ENCODE measurements at places on chromosomes 13 and 19.

GRCh38 chr19:55283548-55284377 is at the start of gene BRSK1:
BRSK1 (plus strand) TSS chr19:55283997; CDS start chr19:55284443, 446 bp downstream.
- peak; percentile 66 for DNase-seq

- no peak for DNase-seq
Observed at GRCh38 chr19:4378886-4379285, 21.5 kb downstream of the SH3GL1 start.

DNA sequence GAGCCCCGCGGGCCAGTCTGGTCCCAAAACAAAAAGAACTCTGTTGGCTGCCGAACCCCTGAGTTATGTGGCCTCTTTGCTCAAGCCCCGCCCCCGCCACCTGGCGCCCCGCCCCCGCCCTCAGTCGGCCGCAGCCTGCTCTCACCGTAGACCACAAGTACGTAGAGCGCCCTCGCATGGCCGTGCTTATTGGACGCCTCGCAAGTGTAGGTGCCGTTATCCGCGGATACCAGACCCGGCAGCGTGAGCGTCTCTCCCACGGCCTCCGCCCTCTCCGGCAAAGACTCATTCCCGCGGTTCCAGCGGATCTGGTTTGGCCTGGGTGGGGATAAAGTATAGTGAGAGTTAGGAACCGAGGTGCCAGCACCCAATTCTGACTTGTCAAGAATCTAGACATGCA is 5.5 kb upstream of the ZNF428 start:
- peak; percentile 91 for DNase-seq

DNA sequence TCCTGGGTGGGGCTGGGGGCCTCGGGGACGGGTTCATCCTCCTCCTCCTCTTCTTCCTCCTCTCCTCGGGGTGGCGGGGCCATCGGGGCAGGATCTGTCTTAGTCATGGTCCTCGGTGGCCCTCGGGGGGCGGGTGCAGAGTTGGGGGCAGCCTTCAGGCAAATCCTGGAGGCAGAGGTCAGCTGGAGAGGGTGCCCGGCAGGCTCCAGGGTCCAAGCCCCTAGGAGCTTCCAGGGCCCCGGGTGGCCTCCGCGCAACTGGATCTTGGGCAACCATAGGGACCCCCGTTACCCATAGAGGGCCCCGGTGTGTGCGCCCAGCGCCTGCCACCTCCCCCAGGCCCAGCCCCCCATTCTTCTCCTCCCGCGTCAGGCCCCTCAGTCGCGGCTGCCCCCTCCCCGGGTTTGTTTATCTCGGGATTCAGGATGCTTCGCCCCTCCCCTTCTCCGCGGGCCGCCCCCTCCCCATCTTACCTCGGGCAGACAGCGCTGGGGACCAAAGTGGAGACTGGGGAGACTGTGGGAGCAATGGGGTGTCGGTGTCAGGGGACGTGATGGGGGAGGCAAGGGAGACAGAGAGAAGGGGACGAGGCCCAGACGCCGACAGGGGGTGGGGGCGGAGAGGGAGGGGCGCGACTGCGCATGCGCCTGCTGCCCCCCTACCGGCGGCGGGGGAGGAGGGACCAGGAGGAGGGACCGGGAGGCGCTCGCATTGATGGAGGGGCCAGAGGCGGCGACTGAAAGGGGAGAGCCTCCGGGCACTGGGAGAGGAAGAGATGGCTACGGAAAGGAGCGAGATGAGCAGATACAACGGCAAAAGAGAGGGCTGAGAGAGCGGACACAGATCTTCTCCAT is at the start of gene CLIP3:
TSS of gene CLIP3 (minus strand) at position 623 of the 854 bp plus-strand sequence. CDS start at position 107, 516 bp downstream.
- DNase-seq: peak; percentile 39

- no peak for DNase-seq
Observed at GRCh38 chr13:89486065-89486464, 1814.9 kb downstream of the SLITRK5 start.

DNA sequence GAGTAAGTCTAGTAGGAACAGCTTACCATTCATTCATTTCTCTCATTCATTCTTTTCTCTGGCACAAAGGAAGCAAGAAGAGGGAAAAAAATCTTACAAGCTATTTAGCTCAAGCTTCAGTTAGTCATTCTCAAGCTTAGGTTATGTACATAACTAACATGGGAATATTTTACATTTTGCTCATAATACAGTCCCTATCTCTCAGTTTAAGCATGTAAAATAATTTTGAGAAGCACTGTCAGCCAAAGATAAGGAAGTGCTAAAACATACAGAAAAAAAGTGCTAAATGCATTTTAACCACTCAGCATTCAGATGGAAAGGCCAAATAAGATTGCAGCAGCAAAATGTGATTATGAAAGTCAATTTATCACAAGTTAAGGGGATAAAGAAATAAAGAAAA is 7.9 kb downstream of the RBM26 start:
- no peak for DNase-seq

- no peak for DNase-seq
Observed at GRCh38 chr19:7417671-7418324, 69.1 kb downstream of the ARHGEF18 start.

- DNase-seq: no peak
Observed at GRCh38 chr13:54449922-54450321, 1421.3 kb downstream of the OLFM4 start.

- DNase-seq: no peak
Observed at GRCh38 chr13:74661851-74662250, 527.6 kb upstream of the KLF12 start.

GRCh38 chr13:42119875-42120274 is 71.4 kb downstream of the DGKH start:
- no peak for DNase-seq

DNA sequence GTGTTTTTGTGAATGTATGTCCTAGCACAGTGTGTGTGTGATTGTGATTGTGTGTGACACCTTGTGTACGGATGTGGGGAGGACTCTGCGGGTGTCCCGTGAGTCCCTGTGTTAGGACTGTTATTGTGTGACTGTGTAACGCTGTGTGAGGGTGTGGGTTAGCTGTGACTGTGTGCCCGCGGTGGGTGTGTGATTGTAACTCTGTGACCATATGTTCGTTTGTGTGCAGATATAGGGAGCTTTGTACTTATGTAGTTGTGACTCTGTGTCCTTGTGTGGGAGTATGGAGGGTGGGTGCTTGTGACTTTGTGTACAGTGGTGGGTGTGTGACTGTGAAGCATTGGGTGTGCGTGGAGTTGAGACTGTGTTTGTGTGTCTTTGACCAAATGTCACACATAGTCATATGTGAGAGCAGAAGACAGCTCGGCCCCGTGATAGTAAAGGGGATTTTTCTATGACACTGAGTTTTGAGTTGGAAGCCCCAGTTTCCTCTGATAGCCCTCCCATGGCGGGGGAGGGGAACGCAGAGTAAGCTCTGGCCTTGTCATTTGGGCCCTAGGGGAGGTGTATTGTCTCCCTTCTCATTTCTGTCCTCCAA is 949 bp upstream of the ZNF260 start:
- DNase-seq: peak; percentile 26

DNA sequence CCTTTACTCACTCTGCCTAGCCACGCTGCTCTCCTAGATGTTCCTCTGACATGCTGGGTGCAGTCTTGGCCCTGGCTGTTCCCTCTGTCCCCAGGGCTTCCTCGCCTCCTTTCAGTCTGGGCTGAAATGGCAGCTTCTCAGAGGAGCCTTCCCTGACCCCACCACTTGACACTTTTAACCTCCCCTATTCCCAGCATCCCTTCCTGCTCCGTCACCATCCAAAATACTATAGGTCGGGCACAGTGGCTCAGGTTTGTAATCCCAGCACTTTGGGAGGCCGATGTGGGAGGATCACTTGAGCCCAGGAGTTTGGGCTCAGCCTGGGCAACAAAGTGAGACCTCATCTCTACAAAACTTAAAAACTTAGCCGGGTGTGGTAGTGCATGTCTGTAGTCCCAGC is 2.6 kb downstream of the FAM187B start:
- DNase-seq: no peak

DNA sequence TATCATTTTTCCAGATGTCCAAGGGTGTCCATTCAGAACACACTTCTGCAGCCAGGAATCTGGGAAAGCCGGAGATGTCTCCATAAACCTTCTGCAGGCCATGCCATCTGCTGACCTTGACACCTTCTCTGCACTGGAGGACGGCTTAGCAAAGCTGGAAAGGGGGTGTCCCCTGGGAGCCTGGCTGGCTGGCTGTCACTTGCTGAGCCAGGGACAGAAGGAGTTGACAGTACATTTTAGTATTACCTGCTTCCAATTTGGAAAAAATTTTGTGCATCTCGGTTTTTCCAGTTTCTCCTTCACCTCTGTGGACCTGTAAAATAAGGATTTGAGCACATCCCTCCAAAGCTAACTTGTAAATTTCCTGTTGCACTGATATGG is 8.1 kb upstream of the CHST8 start:
- DNase-seq: no peak

GRCh38 chr19:6925801-6926751 is 38.7 kb downstream of the ADGRE1 start:
- DNase-seq: no peak

- no peak for DNase-seq
Observed at GRCh38 chr13:98273824-98274742, 97.0 kb upstream of the RNF113B start.

DNA sequence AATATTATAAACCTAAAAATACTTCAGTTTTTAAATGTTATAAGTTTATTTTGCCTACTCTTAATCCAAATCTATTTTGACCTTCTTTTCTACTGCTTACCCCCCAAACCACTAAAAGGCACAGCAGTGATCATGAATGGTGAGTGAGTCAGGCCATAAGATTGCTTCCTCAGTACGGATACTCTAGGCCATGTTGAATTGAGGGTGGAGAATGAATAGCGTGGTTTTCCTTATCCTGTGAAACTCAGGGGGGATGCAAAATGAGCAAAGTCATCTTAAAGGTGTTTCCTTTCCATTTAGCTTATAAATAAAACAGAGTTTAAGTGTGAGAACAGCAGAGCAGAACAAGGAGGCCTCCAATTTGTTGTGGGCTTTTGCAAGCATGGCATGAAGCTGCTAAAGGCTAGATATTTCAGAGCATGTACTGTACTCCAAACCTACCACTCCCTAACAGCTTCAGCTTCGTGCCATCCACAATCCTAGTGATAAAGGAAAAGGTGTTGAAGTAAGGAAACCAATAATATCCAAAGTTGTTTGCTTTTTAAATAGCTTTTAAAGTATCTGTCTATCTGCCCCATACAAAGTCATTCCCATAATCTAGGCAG is 25.0 kb downstream of the SERPINE3 start:
- no peak for DNase-seq

DNA sequence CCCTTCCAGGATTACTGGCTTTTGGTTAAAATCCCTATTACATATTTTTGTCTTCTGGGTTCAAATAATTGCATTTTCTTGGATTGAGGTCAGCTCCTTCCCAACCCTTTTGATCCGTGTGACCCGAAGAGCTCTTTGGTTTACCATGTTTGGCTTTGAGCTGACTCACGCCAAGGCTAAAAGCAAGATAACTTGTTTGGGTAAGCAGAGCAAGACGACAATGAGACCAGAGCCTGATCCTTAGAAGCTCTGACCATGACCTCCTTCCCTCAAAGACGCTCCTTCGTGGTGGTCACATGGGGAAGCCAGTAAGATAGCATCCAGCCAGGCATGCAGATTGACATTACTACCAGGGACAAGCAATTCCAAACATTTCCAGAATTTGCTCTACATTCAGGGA is 153.8 kb downstream of the DCT start:
- no peak for DNase-seq

DNA sequence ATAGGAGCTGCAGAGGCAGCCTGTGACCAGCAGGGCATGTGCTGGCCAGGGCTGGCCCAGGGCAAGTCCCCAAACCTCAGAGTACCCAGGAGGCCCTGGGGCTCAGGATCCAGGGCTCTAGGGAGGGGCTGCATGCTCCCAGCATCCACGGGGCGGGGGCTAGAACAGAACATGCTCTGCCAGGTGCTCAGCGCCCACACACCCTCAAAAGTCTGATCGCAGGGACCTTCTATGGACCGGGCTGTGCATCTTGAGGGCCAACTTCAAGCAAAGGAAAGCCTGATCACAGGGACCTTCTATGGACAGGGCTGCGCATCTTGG is 33.5 kb downstream of the ELL start:
- no peak for DNase-seq

DNA sequence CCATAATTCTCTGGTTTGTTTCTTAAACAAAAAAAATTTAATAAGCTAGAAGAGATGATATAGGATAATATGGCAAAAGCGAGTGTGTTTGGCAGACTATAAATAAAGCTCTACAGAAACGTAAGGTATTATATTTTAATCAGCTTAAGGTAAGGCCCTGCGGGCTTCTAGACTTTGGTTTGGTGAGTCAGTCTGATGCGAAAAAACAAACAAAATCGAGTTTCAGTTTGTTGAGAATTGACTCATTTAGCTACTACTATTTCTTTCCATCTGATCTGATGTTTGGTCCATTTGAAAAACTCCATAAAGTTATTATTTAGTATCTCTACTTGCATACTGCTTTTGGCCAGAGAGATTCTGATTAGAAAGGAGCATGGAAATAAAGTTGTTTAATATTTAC is 138.0 kb downstream of the MIPEP start:
- no peak for DNase-seq

DNA sequence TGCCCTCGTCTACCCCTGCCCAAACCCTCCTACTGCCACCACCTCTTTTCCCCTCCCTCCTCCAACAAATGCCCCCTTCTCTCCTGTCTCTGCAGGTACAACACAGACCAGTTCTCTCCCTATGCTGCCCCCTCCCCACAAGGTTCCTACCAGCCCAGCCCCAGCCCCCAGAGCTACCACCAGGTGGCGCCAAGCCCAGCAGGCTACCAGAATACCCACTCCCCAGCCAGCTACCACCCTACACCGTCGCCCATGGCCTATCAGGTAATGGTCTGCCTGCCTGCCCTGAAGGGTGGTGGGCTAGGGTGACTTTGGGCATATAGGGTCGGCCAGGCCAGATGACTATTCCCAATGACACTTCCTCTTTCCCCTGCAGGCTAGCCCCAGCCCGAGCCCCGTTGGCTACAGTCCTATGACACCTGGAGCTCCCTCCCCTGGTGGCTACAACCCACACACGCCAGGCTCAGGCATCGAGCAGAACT is 6.5 kb upstream of the TIMM50 start:
- DNase-seq: peak; percentile 72

DNA sequence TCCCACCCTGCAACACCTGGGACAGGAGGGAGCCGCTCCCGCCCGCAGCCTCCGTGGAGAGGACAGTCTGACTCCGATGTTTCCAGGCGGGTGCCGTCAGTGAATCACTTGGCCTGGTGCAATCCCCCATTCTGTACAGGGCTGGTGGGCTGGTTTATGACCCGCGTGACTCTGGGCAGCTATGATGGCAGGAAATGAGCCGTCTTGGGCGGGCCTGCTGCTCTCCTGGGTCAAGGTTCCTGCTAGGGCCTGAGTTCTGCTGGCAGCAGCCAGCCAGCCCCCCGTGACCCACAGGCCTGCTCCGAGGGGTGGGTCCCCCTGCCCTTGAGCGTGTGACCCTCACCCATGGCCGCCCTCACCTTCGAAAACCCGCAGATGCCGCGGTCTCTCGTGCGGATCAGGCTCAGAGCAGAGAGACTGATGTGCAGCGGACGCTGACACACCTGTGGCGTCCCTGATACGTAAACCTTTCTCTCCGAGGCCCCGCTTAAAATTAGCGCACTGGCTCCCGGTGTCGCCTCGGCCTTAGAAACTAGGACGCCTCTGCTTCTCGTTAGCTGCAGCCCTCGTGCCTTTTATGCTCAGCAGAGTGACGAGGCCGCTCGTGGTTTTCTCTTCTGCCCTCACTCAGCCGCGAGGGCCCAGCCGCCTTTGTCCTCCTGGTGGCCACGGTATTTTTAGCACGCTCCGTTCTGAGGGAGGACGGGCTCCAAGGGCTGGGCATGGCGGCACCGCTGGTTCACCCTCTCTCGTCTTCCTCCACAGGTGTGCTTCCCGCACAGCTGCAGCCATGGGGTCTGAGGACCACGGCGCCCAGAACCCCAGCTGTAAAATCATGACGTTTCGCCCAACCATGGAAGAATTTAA is 63.4 kb downstream of the KDM4B start:
- DNase-seq: no peak
